ENCODE measurements at places on chromosomes 13 and 19.

GRCh38 chr19:20423381-20424197 lies 142.0 kb downstream of the ZNF737 start:
- DNase-seq, result no peak

DNA sequence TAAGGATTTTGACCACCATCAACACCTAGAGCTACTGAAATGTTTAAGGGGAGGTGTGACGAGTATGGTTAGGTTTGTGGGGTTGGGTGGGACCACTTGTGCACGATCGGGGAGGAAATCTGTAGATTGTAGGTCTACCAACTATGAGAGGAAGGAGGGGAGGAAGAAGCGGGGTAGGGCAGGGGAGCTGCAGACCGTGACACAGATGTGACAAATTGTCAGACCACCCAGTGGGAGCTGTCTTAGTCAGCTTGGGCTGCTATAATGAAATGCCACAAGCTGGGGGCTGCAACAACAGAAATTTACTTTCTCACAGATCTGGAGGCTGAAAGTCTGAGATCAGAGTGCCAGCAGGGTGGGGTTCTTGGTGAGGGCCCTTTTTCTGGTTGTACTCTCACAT lies 62.2 kb upstream of the ARGLU1 start:
- no peak for DNase-seq

- DNase-seq, result no peak
Measured at GRCh38 chr19:47595944-47596343, 13.0 kb upstream of the BICRA start.

GRCh38 chr13:71219698-71220415 lies 647.1 kb downstream of the DACH1 start:
- no peak for DNase-seq

DNA sequence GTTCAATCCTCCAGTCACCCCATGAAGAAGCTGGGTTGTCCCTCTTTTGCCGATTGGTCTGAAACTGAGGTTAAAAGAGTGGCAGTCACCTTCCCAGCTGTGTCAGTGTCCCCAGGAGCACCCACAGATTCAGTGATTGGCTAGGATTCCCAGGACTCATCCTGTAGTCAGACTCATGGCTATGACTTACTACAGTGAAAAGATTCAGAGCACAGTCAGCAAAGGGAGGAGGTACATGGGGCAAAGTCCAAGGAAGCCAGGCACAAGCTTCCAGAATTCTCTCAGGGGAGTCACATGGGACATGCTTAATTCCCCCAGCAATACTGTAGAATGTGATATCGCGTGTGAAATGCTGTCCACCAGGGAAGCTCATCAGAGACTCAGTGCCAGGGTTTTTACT lies 14.2 kb downstream of the ZNF473 start:
- no peak for DNase-seq

GRCh38 chr13:98965325-98965724 lies 12.5 kb downstream of the DOCK9 start:
- DNase-seq, result no peak

DNA sequence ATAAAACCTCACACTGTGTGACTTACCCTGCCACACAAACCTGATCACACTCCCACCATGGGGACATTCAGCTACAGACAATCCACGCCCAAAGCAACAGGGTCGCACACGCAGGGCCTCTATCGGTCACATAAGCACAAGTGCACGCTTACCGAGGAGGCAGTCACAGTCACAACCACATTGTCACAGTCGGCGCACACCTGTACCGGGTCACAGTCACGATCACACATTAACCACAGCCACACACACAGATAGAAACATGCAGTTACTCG lies 579 bp downstream of the ZNF566 start:
- DNase-seq, result no peak

DNA sequence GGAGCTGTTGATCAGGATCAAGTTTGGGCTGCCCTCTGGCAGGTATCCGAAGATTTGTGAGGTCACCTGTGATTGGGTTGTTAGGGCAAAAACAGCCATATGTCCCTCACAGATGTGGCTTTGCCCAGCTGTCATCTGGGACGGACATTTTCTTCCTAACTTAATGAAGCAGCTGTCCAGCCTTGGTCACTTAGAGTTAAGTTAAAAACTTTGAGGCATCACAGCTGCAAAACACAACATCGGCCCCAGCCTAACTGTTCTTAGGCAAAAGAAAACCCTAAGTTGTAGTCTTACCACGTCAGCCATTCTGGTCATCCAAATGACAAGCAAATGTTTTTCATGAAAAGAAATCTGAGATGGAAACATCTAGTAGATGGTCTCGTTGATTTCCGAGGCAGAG lies 318.4 kb downstream of the DCLK1 start:
- no peak for DNase-seq

DNA sequence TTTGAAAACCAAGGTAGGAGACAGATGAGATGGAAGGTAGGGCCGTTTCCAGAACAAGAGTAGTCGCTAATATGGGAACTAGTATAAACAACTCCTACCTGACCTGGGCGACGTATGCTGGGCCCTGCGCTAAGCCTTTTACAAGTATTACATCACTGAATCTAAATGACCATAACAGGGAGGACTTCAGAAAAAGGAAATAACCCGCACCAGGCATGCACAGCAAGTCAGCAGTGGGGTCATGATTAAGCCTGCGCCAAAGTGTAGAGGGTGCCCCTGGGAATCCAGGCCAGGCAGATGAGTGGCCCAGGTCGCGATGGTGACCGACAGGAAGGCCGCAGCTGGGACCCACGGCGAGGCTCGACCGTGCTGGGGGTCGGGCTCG lies 613 bp downstream of the ATP13A1 start:
- no peak for DNase-seq

DNA sequence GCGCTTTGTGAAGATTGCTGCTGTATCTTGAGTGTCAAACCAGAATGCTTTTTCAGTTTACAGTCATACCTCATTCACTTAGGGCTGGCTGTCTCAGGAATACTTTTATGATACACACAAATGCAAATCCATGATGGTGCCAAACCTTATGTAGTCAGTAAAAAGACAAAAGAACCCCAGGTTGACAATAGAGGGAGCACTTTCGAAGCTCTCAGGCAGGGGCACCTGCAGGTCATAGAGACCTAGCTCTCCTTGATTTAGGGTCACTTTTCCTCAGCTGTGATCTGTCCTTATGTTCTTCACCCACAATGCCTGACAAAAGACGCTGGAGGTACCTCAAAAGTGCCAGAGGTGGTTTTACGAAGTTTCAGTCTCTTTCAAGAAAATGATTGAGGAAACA lies 172.2 kb downstream of the DNAJC15 start:
- no peak for DNase-seq

DNA sequence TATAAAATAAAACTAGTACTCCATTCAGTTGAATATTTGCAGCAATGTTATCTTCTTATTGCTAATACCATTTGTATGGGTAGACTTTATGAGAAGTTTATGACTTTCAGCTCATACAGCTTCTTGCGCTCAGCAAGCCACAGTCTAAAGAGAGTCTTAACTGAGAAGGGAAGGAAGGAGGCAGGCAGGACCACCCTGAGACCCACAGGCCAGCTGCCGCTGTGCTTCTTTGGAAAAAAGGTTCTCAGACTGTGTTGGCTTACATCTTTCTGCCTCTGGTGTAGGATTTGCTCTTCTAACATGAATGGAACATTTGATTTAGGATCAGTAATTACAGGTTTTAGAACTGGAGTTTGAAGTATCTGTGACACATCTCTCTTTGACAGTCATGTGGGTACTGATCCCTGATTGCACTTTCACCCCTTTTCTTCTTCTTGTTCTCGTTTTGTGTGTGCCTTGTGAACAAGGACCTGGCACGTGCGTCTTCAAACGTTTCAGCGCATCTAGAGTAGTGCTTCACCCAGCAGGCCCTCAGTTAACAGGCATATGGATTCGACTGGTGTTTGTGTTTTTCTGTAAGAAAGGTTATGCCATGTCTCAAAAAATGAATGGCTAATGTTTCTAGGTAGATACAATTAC lies 7.1 kb upstream of the GPR18 start:
- no peak for DNase-seq

- DNase-seq, result no peak
Measured at GRCh38 chr13:45907503-45907902, 56.0 kb upstream of the SIAH3 start.

- no peak for DNase-seq
Measured at GRCh38 chr13:20398459-20398858, 127.2 kb downstream of the CRYL1 start.

- no peak for DNase-seq
Measured at GRCh38 chr13:108615241-108615640, 14.2 kb upstream of the MYO16 start.

DNA sequence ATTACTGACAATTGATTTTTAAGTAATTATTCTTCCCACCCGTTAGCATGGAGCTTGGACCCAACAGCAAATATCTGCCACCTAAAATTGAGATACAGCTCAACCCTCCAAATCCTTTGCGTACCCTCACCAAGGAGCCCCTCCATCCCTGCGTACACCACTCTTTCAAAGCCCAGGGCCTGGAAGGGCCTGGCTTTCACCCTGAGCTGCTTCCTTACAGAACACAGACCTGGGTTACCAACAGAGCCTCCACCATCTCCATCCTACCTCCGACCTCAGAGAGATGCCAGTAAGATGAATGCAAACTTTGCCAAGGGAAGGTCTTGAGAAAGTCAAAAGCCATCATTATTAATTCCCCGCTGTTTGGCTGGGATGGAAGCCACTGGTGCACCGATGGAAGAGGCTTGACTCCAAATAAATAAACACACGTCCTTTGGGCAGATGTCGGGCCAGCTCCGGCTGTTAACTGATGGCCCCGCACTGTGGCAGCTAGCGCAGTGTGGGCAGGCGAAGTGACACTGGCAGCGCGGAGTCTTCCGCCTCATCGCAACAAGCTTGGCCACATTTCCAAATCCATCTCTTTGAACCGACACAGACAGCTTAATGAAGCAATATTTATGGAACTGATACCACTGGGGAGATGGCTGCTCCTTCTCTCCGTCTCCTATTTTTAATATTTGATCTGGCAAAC lies 150.2 kb upstream of the VSTM2B start:
- no peak for DNase-seq

DNA sequence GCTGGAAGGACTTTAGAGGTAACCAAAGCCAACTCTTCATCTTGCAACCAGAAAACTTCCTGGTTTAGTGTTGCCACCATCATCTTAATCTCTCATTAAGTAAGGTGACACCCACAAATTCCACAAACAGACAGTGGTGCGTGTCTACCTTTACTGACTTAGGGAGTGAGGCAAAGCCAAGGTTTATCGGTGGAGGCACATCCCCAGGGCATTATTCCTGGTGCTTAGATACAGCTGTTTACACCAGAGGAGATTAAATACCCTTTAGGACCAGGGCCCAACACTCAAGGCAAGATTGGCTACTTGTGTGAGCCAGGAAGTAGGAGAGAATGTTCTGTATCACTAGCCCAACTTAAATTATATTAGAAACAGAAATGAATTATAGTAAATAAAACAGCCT lies 9.5 kb downstream of the STOML3 start:
- DNase-seq, result no peak

- no peak for DNase-seq
Measured at GRCh38 chr19:8988204-8988603, 22.0 kb downstream of the MUC16 start.

GRCh38 chr19:28309070-28309469 lies 903.9 kb downstream of the UQCRFS1 start:
- DNase-seq, result no peak
